ENCODE measurements at places on chromosomes 1 and 21.

DNA sequence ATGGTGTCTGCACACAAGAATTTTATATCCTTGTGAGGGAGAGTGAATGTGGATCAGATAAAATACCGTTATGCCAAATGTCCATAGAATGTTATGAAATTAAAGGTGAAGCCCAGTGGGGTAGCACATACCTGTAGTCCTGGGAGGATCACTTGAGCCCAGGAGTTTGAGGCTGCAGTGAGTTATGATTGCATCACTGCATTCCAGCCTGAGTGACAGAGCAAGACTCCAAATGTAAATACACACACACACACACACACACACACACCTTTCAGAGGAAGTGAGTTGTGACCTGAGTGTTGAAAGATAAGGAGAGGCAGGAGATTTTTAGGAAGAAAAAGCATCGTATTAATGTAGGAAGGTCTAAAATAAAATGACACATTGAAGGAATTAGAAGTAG, 28.1 kb upstream of the ZYG11A start:
- DNase-seq: no peak

DNA sequence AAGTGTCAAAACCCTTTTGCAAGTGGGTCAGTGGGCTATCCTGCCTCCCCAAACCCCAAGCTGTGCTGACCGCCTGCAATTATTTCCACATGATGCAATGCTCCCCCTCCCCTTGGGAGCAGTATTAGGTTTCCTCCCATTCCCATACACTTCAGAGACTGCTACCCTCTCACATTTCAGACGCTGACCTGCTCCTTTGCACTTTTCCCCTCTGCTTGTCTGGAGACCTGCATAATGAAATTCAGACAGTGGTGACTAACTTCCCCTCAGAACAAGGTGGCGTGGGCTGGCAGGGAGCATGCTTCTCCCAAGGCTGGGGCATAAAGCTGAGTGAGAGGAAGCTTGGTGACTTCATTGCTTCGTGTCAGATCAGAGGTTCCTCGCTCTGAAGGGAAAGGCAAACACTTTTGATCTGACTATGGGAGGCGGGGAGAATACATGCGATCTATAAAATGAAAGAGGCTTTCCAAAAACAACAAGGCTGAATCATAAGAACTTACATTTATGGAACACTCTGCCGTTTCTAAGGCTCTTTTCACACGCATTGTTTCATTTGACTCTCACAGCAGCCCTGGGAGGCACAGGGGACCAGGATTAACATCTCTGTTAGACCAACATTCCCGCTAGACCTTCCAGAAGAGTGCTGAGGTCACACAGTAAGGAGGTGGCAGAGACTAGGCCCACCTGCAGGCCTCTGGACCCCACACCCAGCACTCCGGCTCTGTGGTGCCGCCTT, 27.5 kb upstream of the ROR1 start:
- peak; percentile 26 for DNase-seq

DNA sequence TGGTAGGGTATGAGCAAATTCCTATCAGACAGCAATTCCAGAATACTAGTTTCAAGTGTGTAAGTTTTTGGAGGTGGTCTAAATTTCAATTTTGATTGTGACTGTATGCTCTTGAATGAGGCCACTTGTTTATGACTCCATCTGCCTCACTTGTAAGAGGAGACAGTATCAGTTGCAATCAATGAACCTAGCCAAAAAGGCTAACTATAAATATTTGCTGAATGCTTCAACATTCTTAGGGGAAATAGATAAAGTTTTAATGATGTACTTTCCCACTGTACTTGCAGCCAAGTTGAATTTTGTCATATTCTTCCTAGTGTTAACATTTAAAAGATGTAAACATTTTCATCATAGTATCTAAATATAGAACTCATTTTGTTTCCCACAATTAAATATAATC, 32.1 kb upstream of the RWDD3 start:
- no peak for DNase-seq

DNA sequence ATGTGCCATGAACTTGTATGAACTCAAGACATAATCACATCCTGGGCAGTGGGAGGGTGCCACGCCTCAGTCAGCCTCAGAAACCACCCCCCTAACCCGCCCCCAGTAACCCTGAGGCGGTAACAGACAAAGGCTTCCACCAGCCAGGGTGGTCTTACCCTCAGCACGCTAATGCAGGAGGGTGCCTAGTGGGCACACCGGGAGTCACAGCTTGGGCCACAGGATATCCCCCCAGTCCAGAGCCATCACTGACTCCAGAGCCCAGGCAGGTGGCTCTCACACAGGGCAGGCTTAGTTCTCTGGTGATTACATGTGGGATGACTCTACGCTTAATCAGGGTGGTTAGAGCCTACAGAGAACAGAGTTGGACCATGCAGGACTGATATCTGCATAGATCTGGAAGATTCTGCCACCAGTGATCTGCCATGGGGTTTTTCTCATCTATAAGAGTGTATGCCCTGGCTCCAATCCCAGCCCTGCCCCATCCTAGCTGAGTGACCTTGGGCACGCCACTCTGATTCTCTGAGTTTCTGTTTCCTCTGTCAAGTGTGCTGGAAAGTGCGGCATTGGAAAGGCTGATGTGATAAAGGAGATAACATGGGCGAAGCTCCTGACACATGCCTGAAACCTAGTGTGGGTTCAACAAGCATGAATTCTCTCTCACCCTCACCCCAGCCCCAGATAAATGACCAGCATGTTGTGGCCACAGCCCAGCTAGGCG, 27.3 kb downstream of the OPTC start:
- DNase-seq: no peak

GRCh38 chr1:113253187-113253586, 137.1 kb upstream of the MAGI3 start:
- DNase-seq: no peak

DNA sequence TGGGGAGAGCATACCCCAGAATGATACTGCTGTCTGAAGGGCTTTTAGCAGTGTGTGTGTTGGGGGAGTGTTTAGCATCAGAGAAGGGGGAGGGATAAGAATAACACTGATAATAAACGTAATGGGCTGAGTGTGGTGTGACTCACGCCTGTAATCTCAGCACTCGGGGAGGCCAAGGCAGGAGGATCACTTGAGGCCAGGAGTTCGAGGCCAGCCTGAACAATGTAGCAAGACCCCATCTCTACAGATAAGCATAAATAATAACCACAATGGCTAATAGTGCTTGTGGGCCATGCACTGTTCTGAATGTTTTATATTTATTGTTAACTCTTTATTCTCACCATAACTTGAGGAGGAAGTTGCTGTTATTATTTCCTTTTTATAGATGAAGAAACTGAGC, 2.6 kb upstream of the LEFTY2 start:
- DNase-seq: no peak

DNA sequence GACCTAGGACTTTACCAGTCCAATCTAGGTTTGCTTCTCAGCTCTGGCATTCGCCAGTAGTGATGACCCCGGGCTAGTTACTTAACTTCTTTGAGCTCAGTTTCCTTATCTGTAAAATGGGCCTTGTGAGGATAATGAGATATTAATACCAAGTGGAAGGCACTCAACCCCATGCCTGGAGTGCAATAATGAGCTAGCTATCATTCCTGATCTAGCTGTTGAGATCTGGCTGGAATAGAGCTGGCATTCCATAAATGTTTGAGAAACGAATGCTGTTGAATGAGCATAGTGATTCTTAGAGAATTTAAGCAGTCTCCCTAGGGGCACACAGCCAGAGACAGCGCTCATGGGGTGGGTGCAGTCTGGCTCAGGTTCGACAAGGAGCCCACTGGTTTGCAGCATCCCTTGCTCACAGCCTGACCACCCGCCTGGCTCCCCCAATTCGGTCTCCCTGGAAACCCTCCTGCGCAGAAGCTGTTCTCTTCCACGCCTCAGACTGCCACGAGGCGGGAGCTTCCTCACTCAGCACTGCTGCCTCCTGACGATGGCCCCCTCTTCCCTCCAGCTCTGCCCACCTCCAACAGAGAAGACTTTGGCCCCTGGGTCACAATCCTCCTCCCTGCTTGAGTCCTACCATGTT, 32.5 kb downstream of the DHCR24 start:
- no peak for DNase-seq

GRCh38 chr1:65512967-65513780, 92.7 kb downstream of the LEPR start:
- DNase-seq: no peak

DNA sequence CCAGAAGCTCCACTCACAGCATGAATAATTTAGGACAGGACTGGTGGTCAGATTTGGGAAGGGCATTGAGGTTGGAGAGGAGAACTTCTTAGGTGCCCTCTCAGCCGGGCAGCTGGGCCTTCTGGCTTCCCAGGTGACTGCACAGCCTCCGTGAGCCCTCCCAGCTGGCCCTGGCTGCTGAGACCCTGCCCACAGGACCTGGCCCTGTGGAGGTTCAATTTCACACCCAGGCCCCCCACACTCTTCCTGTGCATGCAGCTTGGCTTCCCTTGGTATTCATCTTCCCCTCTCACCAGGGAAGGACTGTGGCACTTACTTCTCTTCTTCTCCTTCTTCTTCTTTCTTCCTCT, 50.6 kb downstream of the NDUFS5 start:
- no peak for DNase-seq

- no peak for DNase-seq
These were observed 55.0 kb downstream of the PEX14 start for GRCh38 chr1:10529765-10530164.

GRCh38 chr1:229149435-229149834, 121.5 kb upstream of the RAB4A start:
- no peak for DNase-seq

DNA sequence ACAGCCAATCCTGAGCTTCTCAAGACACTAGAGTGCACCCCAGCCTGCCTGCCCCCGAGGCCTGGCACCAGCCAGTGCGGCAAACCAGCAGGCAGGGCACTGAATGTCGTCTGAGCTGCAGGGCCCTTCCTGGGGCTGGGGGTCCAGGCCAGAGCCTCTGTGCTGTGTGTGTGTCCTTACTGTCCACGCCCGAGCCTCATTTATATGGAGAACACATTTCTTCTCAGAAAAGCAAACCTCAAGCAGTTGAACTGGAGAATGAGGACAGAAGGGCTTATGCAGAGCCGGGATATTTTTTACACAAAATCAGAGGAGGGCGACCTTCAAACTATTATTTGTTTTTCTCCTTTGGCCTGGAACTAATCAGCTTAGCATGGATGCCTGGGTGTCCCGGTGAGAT, 52.7 kb downstream of the POFUT2 start:
- no peak for DNase-seq

DNA sequence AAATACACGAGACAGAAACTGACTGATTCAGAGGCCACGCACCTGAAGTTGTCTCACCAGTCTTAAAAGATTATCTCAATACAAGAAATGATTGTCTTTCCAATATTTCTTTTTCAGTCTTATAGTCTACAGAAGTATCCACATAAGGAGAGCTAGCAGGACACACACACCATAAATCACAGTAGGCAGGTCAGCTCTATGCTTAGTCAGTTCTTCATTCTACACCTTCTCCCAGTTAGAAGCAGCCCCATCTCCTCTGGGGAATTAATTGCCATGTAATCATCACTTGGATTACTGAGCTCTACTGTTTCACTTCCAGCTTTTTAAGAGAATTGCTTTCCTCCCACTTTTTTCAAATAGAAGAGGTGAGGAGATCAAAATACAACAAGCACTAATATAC, 59.6 kb downstream of the SMYD3 start:
- DNase-seq: no peak

DNA sequence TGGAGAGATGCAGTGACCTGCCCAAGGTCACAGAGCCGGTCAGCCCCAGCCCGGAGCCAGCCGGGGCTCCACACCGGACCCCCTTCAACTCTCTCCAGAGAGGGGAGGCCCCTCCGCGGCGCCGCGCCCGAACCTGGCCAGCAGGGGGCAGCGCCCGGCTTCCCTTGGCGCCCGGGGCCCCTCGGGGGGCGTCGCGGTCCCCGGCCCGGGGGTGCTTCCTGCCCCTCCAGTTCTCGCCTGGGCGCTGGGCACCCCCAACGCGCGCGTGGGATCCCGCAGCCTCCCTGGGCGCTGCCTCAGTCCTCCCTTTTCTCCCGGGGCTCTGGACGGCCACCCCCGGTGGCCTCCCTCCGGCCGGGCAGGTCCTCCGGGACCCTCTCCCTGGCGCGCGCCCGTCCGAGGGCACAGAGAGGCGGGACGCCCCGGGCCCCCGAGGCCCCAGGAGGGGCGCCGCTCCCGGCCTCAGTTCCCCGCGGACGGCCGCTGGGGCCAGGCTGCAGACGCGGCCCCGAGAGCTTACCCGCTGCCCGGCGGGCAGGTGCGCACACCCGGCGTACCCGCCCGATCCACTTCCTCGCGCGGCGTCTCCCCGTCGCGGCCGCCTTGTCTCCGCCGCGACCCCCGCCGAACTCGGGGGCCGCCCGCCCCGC, 406 bp downstream of the HTR1D start:
- DNase-seq: peak; percentile 72

DNA sequence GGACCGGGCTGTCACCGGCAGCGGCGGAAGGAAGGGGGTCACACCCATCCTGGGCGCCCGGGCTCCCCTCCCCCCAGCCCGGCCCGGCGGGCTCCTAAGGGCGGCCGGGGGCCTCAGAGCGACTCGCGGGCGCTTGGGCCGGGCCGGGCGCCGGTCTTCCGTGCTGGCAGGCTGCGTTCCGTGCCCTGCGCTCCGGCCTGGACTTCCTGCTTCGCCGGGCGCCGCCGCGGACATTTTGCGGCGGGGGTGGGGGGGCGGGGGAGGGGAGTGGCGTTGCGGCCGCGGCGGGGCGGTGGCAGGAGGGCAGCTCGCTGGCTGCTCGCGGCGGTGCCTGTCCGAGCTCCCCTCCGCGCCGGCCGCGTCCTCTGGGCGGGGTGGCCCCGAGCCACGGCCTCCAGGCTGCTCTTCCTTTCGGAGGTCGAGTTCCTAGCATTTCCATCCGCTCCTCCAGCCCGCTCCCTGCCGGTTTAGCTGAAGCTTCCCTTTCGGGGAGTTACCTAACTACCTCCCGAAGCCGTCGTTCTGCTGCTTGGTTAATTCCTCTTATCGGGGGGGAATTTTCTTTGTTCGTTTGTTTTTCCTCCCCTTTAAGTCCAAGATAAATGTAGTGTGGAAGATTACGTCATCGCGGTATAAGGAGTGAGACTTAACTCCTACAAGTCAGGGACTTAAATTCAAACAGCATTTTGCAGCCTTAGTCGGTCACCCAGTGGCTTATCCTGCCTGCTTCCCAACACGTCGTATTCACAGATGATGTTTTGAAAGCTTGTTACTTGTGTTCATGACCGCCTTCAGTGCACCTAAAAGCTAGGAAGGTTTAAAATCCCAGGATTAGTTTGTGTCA, 730 bp downstream of the CDC42 start:
- DNase-seq: peak; percentile 58

GRCh38 chr1:233598891-233599541, 14.9 kb upstream of the KCNK1 start:
- DNase-seq: no peak

GRCh38 chr1:89608319-89608983, 24.5 kb upstream of the LRRC8C start:
- DNase-seq: no peak

GRCh38 chr1:20729155-20729931, 3.2 kb downstream of the SH2D5 start:
- no peak for DNase-seq

GRCh38 chr1:110387048-110387754, 3.6 kb downstream of the SLC16A4 start:
- DNase-seq: no peak

DNA sequence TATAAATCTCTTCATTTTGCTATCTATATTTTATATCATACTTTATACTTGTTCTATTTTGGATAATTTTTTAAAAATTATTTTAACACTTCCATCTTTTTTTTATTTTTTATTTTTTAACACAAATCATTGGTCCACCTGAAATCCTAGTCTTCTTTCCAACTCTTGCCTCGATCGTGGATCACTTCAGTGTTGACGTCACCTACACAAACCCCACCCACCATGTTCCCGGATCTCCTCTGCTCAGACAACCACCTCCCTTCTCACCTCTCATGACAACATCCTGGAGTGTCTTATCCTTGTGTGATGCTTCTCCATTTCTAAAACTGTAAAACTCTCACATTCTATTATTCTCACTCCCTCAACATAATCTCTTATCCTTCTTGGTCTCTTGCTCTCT, 34.1 kb upstream of the BTG3 start:
- DNase-seq: no peak
